ENCODE measurements at places on chromosomes 16 and 17. TPM values are rescaled to one million over a fixed set of nuclear protein-coding genes. Genes with fewer than 3 reads are reported as not detected.

The TPPP3 gene
- total RNA-seq = 0.46 TPM

The SDR42E2 gene
- total RNA-seq = not detected

The GJC1 gene
- 13.1 TPM for total RNA-seq

The LPCAT2 gene
- 32.3 TPM for total RNA-seq

The SPATA32 gene
- not detected for total RNA-seq

The ALOXE3 gene
- total RNA-seq = not detected

The TPSD1 gene
- total RNA-seq = not detected

The SLC2A4 gene
- total RNA-seq = not detected

The TNFRSF17 gene
- total RNA-seq = not detected

The HAP1 gene
- total RNA-seq = not detected

The CRYBA1 gene
- not detected for total RNA-seq

The C17orf78 gene
- not detected for total RNA-seq
